T-helper 1 cell treated with Interleukin-12 subunit alpha and Interleukin-12 subunit beta and Interleukin-4 antibody, amounts not matched to agents 30 ng/mL and 1 ng/mL, for 36 hours (primary cell): ENCODE measurements at places on chromosomes 5 and 9. TPM values are rescaled to one million over a fixed set of nuclear protein-coding genes. Genes with fewer than 3 reads are reported as not detected.

AGXT2 gene
- total RNA-seq: not detected in 2 replicates

LCN10 gene
- total RNA-seq: 0.07 TPM in 1 of 2 replicates, not detected in the other

FAM193B gene
- 87.8 and 93.8 TPM in 2 replicates for total RNA-seq

SLC31A2 gene
- 5.0 and 5.2 TPM in 2 replicates for total RNA-seq

NOL6 gene
- total RNA-seq: 51.2 and 51.4 TPM in 2 replicates

SMC2 gene
- 49.8 and 50.3 TPM in 2 replicates for total RNA-seq

CDH6 gene
- total RNA-seq: not detected in 2 replicates

PRRT1B gene
- not detected in 2 replicates for total RNA-seq

EXOC3 gene
- 82.9 and 89.9 TPM in 2 replicates for total RNA-seq

IFNW1 gene
- not detected in 2 replicates for total RNA-seq

PTPA gene
- 109 and 121 TPM in 2 replicates for total RNA-seq

TRPM3 gene
- total RNA-seq: not detected in 2 replicates

TGFBR1 gene
- 116 and 118 TPM in 2 replicates for total RNA-seq

TSSK1B gene
- not detected in 2 replicates for total RNA-seq

CBY3 gene
- not detected in 2 replicates for total RNA-seq

PCDHGA4 gene
- total RNA-seq: 0.74 and 0.98 TPM in 2 replicates

LCNL1 gene
- total RNA-seq: not detected in 2 replicates

RPL12 gene
- 841 and 859 TPM in 2 replicates for total RNA-seq

CDH12 gene
- total RNA-seq: not detected in 2 replicates

MYMK gene
- not detected in 2 replicates for total RNA-seq

CDK5RAP2 gene
- total RNA-seq: 72.2 and 77.9 TPM in 2 replicates

CA9 gene
- 0.15 TPM in 1 of 2 replicates, not detected in the other for total RNA-seq

SAPCD2 gene
- total RNA-seq: 19.7 and 21.1 TPM in 2 replicates

CNTFR gene
- total RNA-seq: not detected in 2 replicates

OCLN gene
- 0.32 and 0.34 TPM in 2 replicates for total RNA-seq

SNX2 gene
- total RNA-seq: 35.7 and 36.9 TPM in 2 replicates

PDE6A gene
- not detected in 2 replicates for total RNA-seq

NR5A1 gene
- not detected in 2 replicates for total RNA-seq

OR13C5 gene
- total RNA-seq: not detected in 2 replicates

PTGES gene
- total RNA-seq: 0.12 TPM in 1 of 2 replicates, not detected in the other

PAEP gene
- not detected in 2 replicates for total RNA-seq

PIP5KL1 gene
- 1.7 and 1.8 TPM in 2 replicates for total RNA-seq

FBN2 gene
- not detected in 2 replicates for total RNA-seq

FABP6 gene
- not detected in 2 replicates for total RNA-seq

LRRC70 gene
- total RNA-seq: 0.63 and 1.1 TPM in 2 replicates

IGFBPL1 gene
- total RNA-seq: not detected in 2 replicates

PTGR1 gene
- 0.81 and 1.1 TPM in 2 replicates for total RNA-seq

TMEM215 gene
- total RNA-seq: not detected in 2 replicates

HSD17B3 gene
- total RNA-seq: not detected in 2 replicates

REEP2 gene
- 1.1 and 1.8 TPM in 2 replicates for total RNA-seq

TSTD2 gene
- total RNA-seq: 14.4 and 15.6 TPM in 2 replicates

FGD3 gene
- total RNA-seq: 129 and 133 TPM in 2 replicates

IRX4 gene
- total RNA-seq: not detected in 2 replicates
